ENCODE measurements at places on chromosomes 5 and 9. TPM values are rescaled to one million over a fixed set of nuclear protein-coding genes. Genes with fewer than 3 reads are reported as not detected.

DNA sequence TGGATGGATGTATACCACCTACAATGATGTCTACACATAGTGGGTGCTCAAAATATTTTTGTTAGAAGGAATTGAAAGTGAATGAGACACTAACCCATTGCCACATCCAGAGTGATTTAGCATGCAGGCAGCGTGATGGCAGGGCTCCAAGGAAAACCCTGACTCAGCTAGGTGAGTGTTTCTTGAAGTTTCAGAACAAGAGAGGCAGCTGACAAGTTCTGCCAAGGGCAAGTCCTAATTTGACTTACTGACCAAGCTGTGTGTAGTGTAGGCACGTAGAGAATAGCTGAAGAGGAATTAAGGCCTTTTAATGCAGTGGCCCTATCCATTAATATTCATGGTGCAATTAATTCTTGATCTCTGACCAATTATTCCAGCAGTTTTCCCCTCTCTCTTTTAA lies 107.8 kb upstream of the ATP10B start:
- no peak for DNase-seq

Gene SPINK7
- not detected for total RNA-seq

Gene NPR3
- total RNA-seq, result 11.0 TPM

DNA sequence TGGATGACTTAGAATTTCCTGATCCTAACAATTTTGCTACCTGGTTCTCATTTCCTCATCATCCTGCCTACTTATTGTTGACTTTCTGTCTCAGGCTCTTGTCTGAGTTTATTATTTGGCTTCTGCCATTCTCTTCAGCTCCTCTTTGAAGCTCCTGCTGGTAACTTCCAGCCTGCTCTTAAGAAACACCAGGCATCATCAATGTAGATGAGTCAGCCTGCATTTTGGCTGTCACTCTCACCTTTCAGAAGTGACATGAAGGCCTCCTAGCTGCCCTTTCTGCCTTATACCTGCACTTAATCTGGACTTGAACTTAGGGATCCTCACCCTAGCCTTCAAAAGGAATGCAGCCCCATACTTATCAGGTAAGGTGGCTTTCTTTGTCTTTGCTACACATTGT lies 551.8 kb upstream of the ZNF608 start:
- DNase-seq, result no peak

GRCh38 chr9:111740739-111741138 lies 54.0 kb downstream of the SHOC1 start:
- DNase-seq, result no peak

DNA sequence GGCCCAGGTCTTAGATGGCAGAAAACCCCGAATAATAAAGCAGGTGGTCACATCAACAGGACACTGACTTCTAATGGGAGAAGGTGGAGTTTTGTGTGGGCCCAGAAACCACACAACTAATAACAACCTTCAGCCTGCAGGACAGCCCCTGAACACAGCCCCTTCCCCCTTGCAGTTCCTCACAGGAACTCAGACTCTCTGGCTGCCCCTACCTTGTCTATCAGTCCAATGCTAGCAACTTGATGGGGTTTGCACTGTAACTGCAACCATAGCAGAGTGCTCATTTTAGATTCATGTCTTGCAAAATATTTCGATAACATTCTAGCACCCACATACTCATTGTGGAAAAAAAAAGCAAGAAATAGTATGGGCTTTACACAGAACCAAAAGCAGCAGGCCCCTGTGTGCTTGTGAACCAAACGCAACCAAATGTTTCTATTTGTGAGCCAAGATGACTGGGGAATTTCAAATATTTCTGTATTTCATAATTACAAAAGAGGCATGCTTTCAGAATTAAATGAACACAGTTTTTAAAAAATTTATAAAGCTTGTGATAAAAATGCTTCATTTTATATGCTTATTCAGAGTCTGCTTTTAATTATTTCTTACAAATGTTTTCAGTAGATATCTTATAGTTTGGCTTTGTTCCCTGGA lies 62.7 kb upstream of the PDE4D start:
- DNase-seq, result no peak

- no peak for DNase-seq
Observed at GRCh38 chr5:172647352-172648012, 6.4 kb downstream of the NEURL1B start.

GRCh38 chr5:32439086-32439642 lies 5.4 kb downstream of the ZFR start:
- no peak for DNase-seq

- DNase-seq, result no peak
Observed at GRCh38 chr9:2096376-2096970, 81.3 kb downstream of the SMARCA2 start.

Gene PCDHA1
- total RNA-seq, result 0.08 TPM

Gene TMEM167A
- total RNA-seq, result 62.7 TPM

DNA sequence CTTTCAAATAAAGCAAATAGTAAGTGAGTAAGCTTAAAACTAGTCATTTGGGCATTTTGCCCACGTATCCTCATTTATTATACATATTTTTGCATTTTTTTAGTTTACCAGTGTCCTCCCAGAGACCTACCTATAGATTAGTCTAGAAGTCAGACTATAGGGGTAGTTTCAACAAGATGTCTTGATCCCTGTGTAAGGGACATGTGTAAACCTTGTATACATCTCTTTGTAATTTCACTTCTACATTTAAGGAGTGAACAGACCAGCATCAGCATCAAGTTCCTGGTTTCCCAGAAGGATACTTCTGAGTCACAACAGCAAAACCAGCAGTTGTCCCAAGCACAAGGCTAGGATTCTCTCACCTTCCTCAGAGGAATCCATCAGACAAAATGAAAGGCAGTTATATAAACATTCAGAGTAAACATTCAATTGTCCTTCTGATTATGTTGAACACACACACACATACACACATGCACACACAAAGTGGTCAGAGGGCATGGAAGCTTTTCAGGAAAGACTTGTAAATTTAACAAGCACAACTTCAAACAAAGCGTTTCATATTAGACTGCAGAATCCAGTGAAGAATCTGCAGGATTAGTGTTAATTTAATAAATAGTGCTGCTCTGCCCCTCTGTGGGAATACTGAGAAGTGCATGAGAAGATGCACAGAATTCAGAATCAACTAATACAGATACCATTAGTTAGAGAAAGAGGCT lies 55.4 kb downstream of the HINT1 start:
- no peak for DNase-seq

DNA sequence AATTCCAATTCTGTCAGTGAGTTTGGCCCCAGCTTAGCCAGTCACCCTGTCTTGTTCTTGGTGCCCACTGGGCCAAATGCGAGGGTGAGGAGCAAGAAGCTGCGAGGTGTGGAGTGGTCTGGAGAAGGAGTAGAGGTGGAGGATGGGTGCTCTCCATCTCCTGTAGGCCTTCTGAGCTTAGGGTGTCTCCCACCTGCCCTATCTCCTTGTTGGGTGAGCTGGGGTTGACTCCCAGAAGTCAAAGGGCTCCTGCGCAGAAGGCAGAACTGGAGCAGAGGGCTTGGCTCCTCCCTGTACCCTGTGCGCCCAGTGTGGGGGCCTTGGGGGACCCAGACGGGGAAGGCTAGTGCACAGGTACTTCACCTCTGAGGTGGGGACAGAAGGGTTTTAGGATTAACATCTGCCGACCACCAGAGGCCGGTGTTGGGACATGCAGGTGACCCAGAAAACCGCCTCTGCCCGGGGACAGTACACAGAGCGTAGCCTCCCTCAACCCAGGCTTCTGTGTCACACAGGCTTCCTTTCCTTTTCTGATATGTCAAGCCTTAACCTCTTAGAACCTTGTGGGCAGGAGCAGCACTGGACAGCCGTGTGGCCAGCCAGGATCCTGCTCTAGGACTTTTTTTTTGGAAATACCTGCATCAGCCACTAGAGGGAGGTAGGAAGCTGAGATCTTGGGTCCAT lies 16.9 kb downstream of the IL5 start:
- no peak for DNase-seq

DNA sequence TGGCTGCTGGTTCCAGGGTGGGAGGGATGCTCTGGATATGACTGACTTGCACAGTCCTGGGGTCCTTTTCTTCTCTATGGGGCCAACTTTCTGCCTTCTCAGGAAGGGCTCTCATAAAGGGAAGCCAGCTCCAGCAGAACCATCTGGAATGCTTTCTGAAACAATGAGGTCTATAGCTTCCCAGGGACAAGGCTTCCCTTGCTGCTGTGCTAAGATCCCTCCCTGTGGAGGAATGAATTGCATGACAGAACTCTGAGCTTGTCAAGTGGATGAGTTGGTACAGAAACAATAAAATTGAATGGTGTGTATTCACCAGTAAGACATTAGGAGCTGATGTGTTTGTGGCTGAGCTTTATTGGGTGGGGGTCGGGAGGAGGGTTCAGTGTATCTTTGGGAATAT lies 19.8 kb downstream of the CKMT2 start:
- DNase-seq, result no peak

Gene AIF1L
- total RNA-seq, result 50.5 TPM

- DNase-seq, result no peak
Observed at GRCh38 chr5:8908055-8908683, 637.7 kb downstream of the SEMA5A start.

DNA sequence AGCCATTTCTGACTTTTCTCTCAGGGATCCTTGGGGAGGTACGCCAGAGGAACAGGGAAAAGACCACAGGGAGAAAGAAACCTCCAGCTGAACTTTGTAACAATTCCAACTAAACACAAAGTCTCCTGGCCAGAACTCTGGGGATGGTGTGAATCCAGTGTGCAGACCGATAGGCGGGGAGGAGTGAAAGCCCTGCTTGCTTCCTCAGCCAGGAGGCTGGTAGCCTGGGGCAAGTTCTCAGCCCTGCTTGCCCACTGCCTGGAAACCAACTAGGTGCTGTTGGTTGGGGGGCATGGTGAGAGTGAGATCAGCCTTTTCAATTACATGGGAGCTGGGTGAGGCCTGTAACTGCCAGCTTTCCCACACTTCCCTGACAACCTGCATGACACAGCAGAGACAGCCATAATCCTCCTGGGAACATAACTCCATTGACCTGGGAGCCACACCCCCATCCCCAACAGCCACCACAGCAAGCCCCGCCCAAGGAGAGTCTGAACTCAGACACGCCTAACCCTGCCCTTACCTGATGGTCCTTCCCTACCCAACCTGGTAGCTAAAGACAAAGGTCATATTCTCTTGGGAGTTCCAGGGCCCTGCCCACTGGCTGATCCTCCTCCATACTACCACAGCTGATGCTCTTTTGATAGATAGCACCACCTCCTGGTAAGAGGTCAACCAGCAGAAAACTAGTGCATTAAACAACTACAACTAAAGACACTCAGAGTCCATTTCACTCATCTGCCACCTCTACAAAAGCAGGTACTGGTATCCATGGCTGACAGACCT lies 100.1 kb upstream of the TNFAIP8 start:
- no peak for DNase-seq

GRCh38 chr5:138536665-138537315 lies 6.2 kb downstream of the ETF1 start:
- DNase-seq, result no peak

Data from heart left ventricle (tissue), 16 donors.